NCI-H1436 treated with DMSO at 0.1 percent for 48 hours (cell line): ENCODE measurements at places on chromosomes 4 and X.

GRCh38 chr4:164937576-164938270 lies 39.7 kb downstream of the TRIM61 start:
- DNase-seq: no peak

- no peak for DNase-seq
Measured at GRCh38 chr4:17726911-17727310, 54.5 kb downstream of the FAM184B start.

GRCh38 chrX:149715468-149715867 lies 3.6 kb downstream of the MAGEA11 start:
- DNase-seq: no peak

GRCh38 chr4:41832961-41833360 lies 84.4 kb upstream of the PHOX2B start:
- DNase-seq: no peak

DNA sequence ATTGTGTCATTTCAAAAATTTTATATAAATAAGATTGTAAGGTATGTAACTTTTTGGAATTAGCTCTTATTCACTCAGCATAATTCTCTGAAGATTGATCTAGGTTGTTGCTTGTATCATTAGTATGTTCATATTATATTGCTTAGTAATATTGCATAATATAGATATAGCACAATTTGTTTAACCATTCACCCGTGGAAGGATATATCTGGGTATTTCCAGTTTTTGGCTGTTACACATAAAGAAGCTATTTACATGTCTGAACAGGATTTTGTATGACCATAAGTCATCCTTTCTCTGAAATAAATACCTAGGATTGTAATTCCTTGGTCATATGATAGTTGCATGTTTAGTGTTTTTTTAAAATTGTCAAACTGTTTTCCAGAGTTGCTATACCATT lies 82.5 kb downstream of the CPEB2 start:
- no peak for DNase-seq

DNA sequence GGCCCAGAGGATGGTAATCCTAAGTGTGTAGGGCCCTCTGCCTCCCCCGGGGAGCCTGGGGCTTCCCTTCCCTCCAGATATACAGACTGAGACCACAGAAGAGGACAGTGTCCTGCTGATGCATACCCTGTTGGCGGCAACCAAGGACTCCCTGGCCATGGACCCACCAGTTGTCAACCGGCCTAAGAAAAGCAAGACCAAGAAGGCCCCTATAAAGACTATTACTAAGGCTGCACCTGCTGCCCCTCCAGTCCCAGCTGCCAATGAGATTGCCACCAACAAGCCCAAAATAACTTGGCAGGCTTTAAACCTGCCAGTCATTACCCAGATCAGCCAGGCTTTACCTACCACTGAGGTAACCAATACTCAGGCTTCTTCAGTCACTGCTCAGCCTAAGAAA lies 1.9 kb downstream of the TRO start:
- no peak for DNase-seq

GRCh38 chr4:180669680-180670079 lies 1573.5 kb upstream of the TENM3 start:
- DNase-seq: no peak

GRCh38 chr4:95426455-95426854 lies 122.3 kb downstream of the UNC5C start:
- no peak for DNase-seq

GRCh38 chrX:11758400-11759171 lies 549 bp downstream of the MSL3 start:
- no peak for DNase-seq

GRCh38 chrX:460116-460515 lies 73.4 kb upstream of the PPP2R3B start:
- no peak for DNase-seq

DNA sequence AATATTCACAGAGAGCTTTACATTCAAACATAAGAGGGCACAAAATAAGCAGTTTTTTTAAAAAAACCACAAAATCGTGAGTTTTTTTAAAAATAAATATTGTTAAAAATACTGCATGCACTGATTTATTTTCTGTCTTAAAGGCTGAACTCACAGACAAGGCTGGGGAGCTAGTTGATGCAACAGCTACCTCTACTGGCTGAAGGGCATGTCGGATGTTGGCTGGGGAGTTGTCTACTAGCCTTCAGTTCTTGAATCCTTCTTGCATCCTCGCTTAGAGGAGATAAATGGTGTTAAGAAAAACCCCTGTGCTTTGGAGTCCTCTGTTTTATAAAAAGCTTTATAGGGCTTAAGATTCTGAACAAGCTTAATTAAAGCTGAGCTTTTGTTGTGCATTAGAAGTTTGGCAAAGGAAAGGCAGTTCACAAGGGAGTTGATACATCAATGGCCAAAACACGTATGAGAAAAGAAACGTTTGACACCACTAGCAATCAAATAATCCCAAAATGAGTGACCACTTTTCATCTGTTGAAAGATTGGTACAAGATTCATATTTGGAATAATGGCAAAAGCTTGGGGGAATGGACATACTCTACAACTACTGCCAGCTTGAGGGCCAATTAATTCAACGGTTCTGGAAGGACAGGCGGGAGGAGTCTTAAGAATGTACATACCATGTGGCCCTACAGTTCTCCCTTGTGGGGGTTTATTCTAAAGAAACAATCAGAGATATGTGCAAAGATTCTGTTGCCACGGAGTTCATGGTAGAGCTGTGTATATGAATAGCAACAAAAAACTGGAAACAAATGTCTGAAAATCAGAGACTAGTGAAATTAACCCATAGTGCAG lies 94.7 kb downstream of the SEL1L3 start:
- DNase-seq: no peak

- DNase-seq: no peak
Measured at GRCh38 chr4:174408841-174409552, 113.3 kb downstream of the HPGD start.

DNA sequence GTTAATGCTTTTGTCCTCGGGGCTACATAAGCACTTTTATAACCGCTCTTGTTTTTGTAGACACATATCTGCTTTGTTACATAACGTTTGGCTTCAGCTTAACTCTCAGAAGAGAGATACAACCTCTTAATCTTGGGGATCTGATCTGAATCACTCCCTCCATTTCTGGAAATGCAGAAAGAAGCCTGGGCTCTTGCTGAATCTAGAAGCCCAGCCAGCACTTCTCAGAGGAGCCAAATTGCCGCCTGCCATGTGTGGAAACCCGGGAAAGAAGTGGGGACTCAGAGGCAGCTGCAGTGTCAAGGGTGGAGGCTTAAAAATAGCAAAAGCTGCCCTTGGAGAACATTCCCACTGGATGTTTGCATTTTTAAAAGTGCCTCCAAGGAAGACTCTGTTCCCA lies 69.3 kb upstream of the LDB2 start:
- DNase-seq: no peak

DNA sequence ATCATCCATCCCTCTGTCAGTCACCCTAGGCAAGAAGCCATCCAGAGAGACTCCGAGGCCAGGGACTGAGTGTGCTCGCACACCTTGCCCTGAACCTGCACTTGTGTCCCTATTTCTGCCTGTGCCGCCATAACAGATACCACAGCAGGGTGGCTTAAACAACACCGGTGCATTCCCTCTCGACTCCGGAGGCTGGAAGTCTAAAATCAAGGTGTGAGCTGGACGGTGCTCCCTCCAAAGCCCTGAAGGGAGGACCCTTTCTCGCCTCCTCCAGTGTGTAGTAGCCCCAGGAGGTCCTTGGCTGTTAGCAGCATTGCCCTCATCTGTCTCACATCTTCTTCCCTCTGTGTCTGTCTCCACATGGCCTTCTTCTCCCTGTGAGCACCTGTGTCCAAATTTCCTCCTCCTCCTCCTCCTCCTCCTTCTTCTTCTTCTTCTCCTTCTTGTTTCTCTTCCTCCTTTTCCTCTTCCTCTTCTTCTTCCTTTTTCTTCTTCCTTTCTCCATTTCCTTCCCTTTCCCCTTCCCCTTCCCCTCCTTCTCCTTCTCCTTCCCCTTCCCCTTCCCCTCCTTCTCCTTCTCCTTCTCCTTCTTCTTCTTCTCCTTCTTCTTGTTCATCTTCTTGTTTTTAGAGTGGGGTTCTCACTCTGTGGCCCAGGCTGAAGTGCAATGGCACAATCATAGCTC lies 98.1 kb upstream of the ENPP6 start:
- DNase-seq: no peak

- no peak for DNase-seq
Measured at GRCh38 chrX:118614150-118614549, 113.3 kb upstream of the IL13RA1 start.

DNA sequence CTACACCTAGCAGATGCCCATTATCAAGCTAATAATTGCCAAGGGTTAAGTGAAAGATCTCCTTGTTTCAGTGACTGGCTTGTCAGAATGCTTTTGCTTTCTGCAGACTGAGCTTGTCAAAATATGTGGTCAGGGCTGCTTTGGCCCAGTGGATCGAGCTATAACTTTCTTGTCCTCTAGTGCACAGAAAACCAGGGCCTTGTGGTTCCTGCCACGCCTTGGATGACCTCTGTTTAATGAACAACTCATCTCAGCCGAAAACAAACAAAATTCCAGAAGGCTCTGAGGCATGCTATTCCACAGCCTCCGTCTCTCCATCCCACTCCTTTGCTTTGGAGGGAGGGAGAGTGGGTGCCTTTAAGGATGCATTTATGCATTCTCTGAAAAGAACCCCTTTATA lies 11.3 kb downstream of the EVC start:
- DNase-seq: no peak

DNA sequence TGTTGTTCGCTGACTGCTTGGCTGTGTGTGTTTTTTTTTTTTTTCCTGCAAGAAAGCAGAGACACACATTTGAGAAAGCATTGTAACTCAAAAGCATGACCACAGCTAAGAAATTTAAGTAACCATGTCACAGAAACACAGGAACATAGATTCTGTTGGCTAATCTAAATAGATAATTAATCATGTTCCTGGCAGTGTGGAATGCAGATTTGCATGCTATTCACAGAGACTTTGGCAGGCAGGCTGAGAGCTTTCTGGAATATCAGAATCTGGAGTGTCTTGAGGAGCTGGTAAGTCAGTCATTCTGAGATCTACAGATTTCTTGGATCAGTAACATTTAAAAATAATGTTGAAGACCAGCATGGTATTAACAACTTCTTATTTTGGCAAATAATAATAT lies 33.2 kb upstream of the SMS start:
- no peak for DNase-seq
